ENCODE measurements at places on chromosomes 13 and 19. TPM values are rescaled to one million over a fixed set of nuclear protein-coding genes. Genes with fewer than 3 reads are reported as not detected.

DNA sequence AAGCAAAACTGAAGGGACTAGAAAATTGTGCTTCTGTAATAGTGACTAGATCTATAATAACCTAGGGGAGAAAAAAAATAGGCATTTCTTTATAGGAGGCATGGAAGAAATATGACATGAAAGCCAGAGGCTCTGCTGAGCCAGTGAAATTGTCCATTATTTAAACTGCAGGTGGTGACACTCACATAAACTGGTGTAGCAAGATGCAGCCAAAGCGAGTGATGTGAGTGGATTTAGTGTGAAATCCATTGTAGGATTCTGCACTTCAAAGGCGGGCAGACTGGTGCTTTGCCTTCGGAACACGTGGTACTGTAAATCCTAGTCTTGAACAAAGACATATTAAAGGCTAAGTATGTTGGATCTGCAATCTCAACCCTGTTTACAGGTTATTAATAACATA lies 361.9 kb downstream of the TBC1D4 start:
- no peak for DNase-seq

GRCh38 chr19:49059053-49059452 lies 1.5 kb upstream of the CGB7 start:
- no peak for DNase-seq

DNA sequence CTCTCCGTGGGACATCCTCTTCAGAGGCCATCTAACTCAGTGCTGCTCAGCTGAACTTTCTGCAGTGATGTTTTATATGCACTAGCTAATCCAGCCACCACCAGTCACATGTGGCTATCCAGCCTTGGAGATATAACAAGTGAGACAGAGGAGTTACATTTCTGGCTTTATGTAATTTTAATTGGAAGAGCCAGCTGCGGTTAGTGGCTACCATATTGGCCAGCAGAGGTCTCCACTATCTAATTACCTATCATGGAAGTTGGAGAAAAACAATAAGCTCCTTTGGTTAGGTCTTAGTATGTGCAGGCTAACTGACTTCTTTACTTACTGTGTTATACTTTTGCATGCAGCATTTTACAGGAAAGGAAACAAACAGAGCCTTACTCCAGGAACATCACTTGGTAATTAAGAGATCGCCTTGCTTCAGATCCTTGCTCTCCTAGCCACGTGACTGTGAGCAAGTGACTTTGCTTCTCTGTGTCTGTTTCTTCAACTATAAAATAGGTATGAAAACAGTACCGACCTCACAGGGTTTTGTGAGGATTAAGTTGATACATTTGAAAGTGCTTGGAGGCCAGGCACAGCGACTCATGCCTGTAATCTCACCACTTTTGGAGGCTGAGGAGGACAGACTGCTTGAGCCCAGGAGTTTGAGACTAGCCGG lies 1.6 kb upstream of the KLK10 start:
- no peak for DNase-seq

DNA sequence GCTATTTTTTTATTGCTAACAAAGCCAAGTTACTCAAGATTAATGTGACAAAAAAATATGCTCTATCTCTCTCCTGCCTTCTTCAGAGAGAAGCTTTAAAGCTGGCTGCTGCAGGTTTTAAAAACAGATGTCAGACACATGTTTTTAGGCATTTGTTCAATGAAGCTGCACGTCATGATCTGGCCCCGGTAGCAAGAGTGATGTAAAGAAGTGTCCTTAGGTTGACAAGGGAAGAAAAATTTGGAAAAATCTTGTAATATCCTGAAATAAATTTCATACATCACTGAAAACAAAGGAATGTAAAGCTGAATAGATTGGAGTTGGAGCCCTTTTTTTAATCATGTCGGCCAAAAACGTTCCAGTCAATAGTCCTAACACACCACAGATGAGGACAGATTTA lies 531.4 kb upstream of the NBEA start:
- no peak for DNase-seq

DNA sequence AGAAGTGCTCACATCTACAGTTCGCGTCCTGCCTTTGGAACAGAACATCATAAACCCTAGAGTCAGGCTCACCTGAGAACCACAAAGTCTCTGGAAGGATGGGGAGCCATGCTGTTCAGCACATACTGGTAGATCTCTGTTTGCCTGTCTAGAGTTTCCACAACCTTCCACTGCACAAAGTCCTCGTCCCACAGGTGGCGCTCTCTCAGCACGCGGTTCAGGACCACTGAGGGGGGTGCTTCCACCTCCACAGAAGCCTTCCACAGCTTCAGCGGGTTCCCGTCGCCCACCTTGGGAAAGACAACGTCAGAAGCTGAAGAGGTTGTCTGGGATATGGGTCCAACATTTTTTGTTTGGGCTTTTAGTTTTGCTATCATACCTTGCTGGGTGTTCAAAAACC lies 93.6 kb downstream of the KL start:
- DNase-seq: peak; percentile 42

- DNase-seq: no peak
Measured at GRCh38 chr19:50859849-50860248, 5.1 kb downstream of the KLK3 start.

DNA sequence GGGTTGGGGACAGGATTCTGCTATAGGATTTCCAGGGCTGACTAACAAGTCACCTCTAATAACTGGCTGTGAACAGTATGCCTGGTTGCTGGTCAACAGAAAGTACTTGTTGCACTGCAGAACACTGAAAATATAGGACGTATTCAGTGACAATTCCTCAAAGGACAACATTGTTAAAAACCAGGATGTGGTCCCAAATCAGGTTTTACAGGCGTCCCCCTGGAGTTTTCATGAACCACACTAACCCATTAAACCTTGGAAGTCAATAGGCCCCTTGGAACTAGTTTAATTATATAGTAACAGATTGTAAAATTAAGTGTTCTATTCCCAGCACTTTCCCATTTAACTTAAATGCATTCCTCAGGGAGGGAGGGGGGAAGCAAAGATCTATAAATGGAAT lies 495.4 kb downstream of the TBC1D4 start:
- DNase-seq: no peak

DNA sequence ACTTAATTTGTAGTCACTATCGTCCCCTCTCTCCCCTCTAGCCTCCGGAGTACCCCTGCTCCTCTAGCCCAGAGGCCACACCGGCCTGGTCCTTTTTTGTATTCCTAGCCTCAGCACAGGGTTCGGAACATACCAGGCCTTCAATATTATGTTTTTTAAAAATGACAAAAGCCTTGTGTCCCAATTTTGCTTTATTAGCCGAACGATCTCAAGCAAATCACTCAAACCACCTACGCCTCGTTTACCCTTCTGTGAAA lies 463 bp upstream of the POMP start:
- DNase-seq: no peak

DNA sequence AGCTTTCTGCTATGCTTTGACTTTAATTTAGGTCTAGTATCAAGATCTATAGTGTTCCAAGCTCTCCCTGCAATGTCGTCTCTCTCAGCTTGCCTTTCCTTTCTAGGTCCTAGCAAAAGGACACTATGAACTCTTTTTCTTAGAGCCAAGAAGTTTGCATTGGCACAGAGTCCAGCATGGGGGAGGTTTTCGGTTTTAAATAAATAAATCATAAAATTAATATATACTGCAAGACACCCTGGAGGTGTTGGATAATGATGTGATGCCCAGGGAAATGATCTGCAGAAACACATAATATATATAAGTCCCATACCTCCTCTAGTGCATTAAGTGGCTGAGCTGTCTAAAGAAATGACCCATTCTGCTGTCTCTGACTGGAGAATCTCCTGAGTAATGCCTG lies 316.4 kb upstream of the MAB21L1 start:
- no peak for DNase-seq

Gene IGFL1
- not detected for total RNA-seq

Gene TFDP1
- total RNA-seq: 62.0 TPM

Gene TMEM190
- 3.7 TPM for total RNA-seq

Gene PROZ
- total RNA-seq: not detected

Gene ZNF534
- not detected for total RNA-seq

Gene GPC5
- 10.2 TPM for total RNA-seq
